ENCODE measurements at places on chromosomes 13 and 19. TPM values are rescaled to one million over a fixed set of nuclear protein-coding genes. Genes with fewer than 3 reads are reported as not detected.

- no peak for DNase-seq
Measured at GRCh38 chr13:91946498-91947070, 548.2 kb downstream of the GPC5 start.

GRCh38 chr13:37608750-37609339, 10.3 kb upstream of the POSTN start:
- no peak for DNase-seq

- DNase-seq: no peak
Measured at GRCh38 chr19:39557811-39558623, 18.1 kb upstream of the EID2 start.

DNA sequence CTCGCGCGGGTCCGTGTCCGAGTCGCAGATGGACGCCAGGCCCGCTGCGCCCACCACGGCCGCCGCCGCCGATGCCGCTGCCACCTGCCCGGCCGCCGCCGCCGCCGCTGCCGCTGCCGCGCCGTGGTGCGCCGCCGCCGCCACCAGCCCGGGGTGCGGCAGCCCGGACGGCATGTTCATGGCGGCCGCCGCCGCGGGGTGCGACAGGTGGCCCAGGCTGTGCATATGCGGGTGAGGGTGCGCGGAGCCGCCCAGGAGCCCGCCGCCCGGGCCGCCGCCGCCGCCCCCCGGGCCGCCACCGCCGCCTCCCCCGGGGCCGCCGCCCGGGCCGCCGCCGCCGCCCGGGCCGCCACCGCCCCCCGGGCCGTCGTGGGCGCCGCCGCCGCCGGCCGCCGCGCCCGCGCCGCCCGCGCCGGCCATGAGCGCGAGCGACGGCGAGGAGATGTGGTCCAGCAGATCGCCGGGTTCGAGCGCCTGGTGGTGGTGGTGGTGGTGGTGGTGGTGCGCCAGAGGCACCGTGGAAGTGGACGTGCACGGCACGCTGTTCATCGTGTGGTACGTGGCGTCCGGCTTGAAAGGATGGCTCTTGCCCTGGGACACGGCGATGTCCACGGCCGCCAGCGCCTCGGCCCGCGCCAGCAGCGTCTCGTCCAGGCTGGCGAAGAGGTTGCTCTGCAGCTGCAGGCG, 1.3 kb downstream of the POU4F1 start:
- DNase-seq: no peak

DNA sequence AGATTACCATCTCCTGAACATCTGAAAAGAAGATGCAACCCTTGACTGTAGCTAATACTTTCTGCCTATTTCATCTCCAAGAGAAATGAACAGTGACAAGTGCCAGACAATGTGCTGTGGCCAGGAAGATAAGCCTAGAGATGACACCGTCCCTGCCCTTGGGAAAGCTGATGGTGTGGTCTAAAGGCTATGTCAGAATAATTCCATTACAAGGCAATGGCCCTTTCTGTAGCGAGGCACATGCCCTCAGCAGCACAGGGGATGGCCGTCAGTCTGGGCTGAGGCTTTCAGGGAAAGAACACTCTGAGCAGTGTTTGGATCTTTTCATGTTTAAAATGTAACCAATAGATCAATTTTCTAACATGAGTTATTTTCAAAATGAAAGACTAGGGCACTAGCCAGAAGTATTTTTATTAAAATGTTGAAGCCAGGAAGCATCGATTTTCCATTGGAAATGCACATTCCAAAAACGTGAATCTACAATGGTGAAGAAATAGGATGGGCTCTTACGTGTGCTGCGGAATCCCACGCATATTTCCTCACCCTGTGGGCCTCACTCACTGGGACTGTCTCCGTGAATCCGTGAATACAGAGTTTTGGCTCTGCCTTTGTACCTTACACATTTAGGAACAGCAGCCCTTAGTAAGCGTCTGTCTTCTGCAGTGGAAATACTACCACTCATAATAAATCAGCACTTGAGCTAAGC, 22.0 kb downstream of the COL4A1 start:
- DNase-seq: no peak

DNA sequence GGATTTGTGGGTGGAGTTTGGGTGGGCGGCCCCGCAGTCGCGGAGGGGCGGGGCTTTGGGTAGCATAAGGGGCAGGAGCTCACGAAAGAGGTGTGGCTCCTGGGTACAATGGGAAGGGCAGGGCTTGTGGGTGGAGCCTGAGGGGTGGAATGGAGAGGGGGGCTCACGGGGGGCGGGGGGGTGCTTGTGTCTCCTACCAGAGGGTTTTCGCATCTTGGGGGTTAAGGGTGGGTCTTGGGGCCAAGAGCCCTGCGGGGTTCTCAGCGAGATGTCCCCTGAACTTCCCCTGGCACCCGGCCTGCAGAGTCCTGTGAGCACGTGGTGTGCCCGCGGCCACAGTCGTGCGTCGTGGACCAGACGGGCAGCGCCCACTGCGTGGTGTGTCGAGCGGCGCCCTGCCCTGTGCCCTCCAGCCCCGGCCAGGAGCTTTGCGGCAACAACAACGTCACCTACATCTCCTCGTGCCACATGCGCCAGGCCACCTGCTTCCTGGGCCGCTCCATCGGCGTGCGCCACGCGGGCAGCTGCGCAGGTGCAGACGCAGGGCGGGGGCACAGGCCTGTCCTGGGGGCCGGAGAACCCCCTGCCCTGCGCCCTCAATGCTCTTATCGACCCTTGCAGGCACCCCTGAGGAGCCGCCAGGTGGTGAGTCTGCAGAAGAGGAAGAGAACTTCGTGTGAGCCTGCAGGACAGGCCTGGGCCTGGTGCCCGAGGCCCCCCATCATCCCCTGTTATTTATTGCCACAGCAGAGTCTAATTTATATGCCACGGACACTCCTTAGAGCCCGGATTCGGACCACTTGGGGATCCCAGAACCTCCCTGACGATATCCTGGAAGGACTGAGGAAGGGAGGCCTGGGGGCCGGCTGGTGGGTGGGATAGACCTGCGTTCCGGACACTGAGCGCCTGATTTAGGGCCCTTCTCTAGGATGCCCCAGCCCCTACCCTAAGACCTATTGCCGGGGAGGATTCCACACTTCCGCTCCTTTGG, 5.1 kb downstream of the FSTL3 start:
- peak; percentile 96 for DNase-seq

DNA sequence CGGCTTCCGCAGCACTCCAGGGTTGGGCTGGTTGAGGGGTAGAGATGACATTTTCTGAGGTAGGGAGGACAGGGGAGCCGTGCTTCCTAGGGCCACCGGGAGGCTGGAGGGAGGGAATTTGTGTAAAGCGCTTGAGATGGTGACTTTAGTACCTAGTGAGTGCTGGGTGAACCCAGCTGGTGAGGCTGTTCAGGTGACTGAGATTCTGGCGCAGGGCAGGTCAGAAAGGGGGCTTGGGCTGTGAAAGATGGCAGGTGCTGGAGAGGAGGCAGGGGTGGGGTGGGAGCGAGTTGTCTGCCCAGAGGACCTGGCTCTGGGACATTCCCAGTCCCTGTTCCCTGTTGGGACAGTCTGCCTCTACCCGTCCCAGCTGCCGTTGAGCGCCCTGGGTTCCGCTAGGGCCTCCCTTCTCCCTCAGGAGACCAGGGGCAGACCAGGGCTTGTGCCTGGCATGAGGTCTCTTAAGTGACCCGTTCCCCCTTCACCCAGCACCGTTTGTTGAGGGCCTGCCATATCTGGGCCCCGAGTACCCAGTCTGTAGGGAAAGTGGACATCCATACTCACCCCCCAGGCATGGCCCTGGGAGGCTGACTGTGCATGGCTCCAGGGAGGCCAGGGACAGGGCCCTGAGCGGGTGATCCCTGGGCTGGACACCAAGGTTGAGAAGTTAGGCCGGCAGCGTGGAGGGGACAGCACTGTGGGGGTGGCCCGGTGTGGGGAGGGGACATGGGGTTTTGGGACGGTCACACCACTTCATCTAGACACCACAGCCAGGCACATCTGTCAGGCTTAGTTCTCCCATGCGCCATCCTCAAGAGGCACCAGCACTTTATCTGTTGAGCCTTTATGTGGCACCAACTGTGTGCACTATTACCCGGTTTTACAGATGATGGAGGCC, 5.0 kb downstream of the PTOV1 start:
- DNase-seq: no peak

DNA sequence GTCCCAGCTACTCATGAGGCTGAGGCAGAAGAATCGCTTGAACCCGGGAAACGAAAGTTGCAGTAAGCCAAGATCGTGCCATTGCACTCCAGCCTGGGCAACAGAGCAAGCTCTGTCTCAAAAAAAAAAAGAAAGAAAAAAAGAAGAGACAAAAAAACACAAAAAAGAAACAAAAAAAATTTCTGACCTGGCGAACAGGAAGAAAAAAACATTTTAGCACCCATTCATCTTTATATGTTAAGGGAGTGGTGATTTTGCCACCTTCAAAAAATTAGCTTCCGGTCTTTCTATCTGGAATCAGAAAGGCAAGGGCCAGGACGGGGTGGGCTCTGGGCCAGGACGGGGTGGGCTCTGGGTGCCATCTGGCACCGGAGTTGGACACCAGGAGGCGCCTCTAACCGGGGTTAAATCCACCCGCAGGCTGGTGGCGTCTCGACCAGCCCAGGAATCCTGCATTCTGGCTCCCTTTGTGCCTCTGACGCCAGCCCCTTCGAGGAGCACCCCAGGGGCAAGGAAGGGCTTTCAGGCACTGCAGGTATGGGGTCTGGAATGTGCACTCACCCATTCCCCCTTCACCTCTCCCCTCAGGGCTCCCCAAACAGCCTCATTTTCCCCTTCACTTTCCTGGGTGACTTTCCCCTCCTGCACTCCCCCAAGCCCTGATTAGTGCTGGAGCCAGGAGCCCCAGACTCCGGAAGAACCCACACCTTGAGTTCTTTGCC, 10.4 kb upstream of the ZSWIM4 start:
- peak; percentile 84 for DNase-seq

DNA sequence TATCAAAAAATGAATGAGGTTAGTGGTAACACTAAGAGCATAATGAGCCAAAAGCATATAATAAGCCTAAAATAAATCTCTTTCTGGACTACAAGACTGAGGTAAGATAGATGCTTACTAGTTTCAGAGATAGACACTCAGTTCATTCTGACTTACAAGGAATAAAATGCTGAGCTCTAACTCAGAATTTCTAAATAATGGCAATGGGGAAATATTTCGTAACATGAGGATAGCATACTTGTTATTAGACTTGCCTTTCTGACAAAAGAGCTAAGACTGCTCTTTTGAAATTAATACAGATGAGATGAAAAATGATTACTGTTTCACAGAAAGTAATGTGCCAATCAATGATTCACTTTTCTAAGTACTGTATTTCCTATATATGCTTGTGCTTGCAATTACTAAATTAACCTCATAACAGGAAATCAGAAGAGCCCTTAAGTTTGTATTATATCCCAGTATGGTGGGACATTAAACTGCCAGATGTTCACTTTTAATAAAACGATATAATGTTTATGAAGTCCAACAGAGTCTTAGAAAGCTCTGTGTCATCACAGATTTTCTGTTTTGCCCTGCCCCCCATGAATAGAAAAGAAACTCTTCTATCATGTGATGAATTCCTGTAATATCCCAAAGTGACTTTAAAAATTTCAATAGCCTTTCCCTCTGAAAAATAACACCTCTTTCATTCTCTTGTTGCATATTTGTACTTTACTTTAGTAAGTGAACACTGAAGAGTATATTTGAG, 2771.0 kb upstream of the PCDH20 start:
- DNase-seq: no peak

FAM83E gene
- 6.6 TPM for total RNA-seq

PLIN5 gene
- total RNA-seq: 4.2 TPM

CEACAM3 gene
- not detected for total RNA-seq

CBY2 gene
- not detected for total RNA-seq
